GM10248 (cell line): ENCODE measurements at places on chromosomes 1 and 21.
A peak's percentile ranks its signal among the peaks of the same experiment; 100 is the strongest.

DNA sequence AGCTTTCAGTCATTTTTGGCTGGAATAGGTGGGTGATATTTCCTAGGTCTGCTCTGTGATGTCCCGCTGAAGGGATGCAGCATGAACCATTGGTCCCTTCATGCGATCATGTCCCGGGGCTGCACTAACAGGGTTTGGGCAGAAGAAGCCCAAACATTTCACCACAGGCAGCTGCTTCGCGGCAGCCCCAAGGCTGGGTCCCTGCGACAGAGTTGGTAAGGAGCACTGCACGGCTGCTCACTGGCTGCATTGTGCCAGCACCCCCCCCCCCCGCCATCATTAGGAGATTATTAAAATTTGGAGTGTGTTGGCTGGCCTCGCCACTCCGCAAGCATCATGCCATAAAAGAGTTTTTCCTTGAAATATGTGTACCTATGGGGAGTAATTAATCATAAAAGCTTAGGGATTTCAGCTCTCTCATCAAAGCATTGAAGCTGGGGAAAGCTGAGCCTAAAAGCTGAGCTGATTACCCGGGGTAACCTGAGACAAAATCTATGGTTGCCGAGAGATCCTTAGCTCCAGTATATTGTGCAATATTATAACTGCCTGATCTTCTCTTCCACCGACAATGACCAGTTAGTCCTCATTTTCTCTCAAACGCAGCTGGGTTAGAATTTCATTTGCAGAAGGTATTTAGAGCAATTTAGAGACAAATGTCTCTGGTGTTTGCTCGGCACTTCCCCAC lies 62.5 kb downstream of the PEX14 start:
- no peak for DNase-seq

- DNase-seq: no peak
These were observed 96.9 kb downstream of the KCNH1 start for GRCh38 chr1:211037095-211037494.

DNA sequence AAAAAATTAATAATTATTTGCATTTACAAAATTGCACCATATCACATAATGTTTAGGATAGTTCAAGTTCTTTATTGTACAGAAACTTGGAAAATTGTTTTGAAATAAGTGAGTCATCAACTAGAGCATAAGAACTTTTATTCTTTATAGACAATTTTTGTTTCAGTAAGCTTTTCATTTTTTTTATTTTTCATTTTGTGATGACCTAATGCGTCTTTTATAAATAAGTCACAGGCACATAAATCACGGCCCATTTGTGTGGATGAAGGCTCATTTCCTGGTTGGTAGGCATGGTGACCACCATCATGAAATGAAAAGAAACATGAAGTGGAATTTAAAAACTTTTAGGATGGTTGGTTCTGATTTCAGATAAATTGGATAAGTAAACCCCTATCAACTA lies 39.3 kb downstream of the SPAG17 start:
- DNase-seq: no peak

- DNase-seq: no peak
These were observed 30.0 kb upstream of the RALGPS2 start for GRCh38 chr1:178694923-178695525.

DNA sequence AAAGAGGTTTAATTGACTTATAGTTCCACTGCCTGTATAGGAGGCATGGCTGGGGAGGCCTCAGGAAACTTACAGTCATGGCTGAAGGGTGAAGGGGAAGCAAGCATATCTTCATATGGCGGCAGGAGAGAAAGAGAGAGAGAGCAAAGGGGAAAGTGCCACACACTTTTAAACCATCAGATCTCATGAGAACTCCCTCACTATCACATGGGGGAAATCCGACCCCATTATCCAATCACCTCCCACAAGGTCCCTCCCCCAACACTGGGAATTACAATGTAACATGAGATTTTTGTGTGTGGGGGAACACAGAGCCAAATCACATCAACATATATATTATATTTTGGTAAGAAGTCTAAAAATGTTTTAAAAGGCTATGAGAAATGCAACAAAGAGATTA lies 27.2 kb downstream of the FABP3 start:
- no peak for DNase-seq

GRCh38 chr1:41890825-41891198 lies 27.9 kb downstream of the HIVEP3 start:
- DNase-seq: no peak

- DNase-seq: no peak
These were observed 301.8 kb upstream of the DUSP10 start for GRCh38 chr1:222043444-222044292.

- DNase-seq: peak; percentile 65
These were observed 782 bp upstream of the SDE2 start for GRCh38 chr1:225999912-226000337.

- no peak for DNase-seq
These were observed 55.2 kb downstream of the IRF2BP2 start for GRCh38 chr1:234554698-234555311.

DNA sequence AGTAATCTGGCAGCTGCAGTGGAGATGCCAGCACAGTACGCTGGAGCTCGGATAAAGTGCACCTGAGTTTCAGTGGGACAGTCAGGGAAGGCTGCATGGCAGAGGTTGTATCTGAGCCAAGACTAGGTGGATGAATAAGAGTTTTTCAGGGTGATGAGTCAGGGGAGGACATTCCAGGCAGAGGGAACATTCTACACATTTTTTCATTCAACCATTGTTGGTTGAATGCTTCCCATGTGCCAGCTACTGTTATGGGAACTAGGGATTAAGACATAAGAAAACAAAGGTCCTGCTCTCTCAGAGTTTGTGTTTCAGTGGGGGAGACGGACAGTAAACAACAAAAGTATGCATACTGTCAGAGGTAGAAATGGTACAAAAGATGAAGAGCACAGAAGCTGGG lies 5.2 kb downstream of the LEPR start:
- no peak for DNase-seq

- DNase-seq: peak; percentile 77
These were observed 61.6 kb downstream of the PTGS2 start for GRCh38 chr1:186618401-186619170.

DNA sequence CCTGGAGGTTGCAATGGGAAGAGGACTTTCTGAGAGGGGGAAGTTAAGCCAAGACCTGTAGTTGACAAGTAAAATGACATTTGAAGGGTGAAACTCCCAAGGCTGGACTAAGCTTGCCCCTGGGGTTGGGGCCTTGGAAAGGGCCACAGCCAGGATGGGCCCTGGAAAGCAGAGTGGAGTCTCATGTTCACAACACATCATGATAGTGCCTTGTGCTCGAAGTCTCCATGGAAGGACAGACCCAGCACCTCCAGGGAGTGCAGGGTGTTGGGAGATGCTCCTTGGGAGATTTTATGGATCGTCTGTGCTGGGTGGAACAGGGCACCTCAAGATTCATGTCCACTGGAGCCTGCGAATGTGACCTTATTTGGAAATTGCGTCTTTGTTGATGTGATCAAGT lies 55.6 kb upstream of the ACTRT2 start:
- DNase-seq: no peak

DNA sequence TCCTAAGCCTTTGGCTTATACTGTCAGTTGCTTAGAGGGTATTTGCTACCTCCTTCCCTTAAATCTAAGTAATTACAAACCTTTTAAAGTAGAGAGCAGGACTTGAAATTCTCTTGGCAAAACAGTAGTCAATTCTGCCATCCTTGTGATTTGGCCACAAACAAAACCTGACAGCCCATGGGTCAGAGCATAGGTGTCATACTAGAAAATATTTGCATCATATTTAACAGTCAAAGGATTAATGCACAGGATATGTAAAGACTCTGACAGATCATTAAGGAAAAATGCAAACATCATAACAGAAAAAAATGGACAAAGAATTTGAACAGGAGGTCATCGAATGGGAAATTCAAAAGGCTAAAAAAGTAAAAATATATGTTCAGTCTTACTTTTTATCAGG lies 50.5 kb downstream of the ZFYVE9 start:
- no peak for DNase-seq

GRCh38 chr21:17746920-17747319 lies 72.2 kb downstream of the C21orf91 start:
- DNase-seq: no peak

- no peak for DNase-seq
These were observed 58.9 kb upstream of the LAPTM5 start for GRCh38 chr1:30816211-30817076.

- no peak for DNase-seq
These were observed 616.8 kb downstream of the RWDD3 start for GRCh38 chr1:95850763-95851162.

DNA sequence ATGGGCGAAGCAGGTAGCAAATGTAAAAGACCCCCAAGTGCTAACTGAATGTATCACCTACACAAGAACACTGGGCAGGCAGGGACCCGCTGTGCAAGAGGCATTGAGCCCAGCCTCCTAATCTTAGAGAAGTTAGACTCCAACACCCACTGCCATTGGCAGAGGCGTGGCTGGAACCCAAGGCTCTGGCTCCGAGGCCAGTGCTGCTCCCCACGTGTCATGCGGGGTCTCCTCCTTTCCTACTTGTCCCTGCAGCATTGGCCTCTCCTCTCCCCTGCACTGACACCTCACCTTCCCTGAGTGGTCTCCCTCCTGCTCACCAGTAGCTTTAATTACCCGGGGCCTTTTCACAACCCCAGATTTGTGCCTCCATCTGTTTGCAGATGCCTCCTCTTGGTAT lies 107.0 kb downstream of the GALNT2 start:
- DNase-seq: no peak

DNA sequence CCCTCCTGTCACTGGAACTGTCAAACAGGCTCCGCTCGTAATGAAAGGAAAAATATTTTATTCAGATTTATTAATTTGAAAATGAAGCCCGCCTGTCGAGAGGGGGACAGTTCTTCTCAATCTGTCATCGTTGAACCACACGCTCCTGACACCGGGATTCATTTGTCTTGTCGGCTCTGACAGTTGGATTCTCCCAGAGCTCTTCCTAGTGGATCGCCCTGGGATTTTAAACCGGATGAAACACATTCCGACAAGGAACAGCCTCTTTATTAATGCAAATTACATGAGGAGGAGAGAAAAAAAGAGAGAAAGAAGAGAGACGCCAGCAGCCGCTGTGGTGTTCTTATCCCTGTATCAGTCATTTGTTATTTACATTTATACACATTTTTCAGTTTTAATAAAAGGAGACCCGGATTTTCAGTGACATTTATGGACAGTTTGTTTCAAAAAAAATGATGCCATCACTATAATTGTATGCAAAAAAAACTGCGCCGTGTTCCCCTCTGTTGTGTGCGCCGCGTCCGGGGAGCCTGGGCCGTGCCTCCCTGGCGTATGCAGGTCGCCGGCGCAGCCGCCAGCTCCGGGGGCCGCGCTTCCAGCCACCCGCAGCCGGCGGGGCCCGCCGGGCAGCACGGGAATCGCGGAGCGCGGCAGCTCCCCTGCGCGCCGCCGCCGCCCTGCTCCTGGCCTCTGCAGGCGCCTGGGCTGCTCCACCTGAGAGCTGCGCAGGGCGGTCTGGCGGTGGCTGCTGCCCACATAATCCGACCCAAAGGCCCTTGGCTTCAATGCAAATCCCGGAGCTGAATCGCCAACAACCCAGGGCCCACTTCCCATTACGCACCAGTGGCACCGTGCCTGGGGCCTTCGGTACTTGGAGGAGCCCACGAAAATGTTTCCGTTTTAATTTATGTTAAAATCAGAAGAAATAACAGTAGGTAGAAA lies 237.9 kb upstream of the PBX1 start:
- no peak for DNase-seq

DNA sequence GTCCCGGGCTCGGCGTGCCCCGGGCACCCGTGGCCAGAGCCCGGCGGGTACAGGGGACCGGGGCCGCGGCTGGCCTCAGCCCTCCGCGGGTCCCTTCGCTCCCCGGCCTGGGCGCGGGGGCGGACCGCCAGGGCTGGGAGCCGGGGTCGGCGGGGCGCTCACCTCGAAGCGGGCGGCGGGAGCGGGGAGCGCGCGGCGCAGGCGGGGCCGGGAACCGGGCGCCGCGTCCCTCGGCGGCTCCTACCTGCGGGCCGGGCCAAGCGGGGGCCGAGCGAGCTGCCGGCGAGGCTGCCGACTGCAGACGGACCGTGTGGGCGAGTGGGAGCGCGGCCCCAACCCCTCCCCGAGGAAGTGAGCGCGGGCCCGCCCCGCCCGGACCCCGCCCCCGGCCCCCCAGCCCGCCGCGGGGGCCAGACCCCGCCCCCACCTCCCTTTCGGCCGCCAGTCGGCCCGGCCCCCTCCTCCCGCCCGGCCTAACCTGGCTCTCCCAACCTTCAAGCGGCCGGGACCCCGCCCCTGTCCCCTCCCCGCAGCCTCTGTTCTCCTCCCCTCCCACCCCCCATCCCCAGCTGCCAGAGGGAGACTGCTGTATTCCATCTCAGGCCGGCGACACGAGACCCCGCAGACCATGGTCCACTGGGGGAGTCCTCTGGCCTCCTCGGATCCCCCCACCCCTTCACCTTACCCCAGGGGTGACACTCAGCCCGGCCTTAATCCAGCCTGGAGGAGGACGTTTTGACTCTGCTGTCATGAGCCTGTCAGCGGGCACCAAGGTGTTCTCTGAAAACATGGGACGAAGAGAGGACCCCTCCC lies at the start of gene FHL3:
FHL3 (minus strand) TSS at position 320 of the 813 bp plus-strand sequence. CDS start 6,102 bp downstream, outside the sequence.
- DNase-seq: peak; percentile 85

GRCh38 chr1:78718566-78718965 lies 68.9 kb downstream of the IFI44 start:
- DNase-seq: no peak

GRCh38 chr1:99986656-99987225 lies 16.9 kb downstream of the SLC35A3 start:
- no peak for DNase-seq

- DNase-seq: no peak
These were observed 150.6 kb downstream of the RHOU start for GRCh38 chr1:228885845-228886244.

- DNase-seq: no peak
These were observed 186.5 kb downstream of the DYRK1A start for GRCh38 chr21:37553078-37553481.

GRCh38 chr1:169236880-169237279 lies 130.4 kb downstream of the ATP1B1 start:
- no peak for DNase-seq

DNA sequence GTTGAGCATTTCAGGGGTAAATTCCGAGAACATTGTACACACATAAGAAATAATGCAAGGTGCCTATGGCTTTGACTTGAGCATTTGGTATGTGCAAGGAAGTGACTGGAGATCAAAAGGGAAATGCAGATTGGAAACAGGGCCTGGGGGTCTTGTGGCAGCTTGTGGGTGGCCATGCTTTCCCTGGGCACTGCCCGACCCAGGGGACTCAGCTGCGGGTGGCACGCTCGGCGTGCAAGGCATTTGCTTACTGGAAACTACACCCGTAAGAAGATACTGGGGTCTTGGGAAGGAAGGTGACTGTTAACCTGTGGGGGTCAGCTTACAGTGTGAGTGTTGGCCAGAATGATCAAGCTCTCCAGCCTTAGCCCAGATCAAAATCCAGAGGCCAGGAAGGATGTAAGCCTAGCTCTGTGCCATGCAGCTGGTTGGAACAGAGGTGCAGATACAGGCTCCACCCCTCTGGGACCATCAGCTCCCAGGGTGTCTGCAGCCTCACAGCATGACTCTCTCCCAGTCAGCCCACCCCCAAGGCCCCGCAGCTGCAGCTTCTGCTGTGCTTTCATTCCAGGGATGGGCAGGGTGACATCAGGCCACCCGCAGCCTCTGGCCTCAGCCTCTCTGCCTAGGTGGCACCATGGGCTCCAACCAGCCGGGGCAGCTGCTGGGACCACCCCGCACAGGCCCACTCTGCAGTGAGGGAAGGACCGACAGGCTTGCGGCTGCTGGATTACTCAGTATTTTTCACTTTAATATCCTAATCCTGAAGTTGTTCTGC lies 55.1 kb downstream of the KIF26B start:
- no peak for DNase-seq

GRCh38 chr1:181659321-181659957 lies 176.1 kb downstream of the CACNA1E start:
- DNase-seq: no peak

- peak; percentile 54 for DNase-seq
These were observed 79.5 kb downstream of the BEND5 start for GRCh38 chr1:48697066-48697707.

GRCh38 chr1:157540852-157541251 lies 11.5 kb downstream of the FCRL5 start:
- DNase-seq: no peak
